Nephron progenitor cell (in vitro differentiated cells): ENCODE measurements at places on chromosomes 4 and X.

GRCh38 chr4:128517739-128518510, 230.3 kb upstream of the PGRMC2 start:
- DNase-seq, result peak; percentile 17

DNA sequence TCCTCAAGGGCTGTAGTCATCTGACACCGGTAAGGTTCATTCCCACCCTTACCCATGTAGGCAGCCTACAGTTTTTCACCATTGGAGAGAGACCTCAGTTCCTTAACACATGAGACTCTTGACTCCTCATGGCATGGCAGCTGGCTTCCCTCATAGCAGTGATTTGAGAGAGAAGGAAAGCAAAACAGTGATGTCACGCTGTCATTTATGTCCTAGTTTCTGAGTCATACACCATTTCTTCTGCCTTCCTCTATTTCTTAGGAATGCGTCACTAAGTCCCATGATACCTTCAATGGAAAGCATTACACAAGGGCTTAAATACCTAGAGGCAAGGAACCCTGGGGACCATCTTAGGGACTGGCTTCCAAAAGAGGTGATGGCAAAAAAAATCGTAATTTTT, 226.1 kb downstream of the SPCS3 start:
- no peak for DNase-seq

DNA sequence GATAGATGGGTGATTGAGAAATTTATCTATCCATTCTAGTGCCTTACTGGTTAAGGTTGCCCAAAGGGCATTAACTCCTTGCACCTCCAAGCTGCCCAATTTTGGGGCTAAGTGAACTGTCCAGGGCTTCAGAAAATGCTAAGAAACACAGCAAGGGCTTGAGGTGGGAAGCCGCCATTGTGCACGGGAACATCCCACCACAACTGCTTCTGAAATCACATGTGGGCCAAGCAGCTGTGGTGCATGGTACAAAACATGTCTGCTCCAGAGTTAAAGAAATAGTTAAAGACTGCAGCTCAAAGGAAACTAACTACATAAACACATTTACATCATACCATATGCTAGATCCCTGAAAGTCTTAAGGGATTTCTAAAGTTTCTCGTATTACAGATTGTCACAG, 144.3 kb upstream of the NDST3 start:
- DNase-seq, result no peak

GRCh38 chr4:52883183-52883621, 21.1 kb downstream of the RASL11B start:
- DNase-seq, result no peak

DNA sequence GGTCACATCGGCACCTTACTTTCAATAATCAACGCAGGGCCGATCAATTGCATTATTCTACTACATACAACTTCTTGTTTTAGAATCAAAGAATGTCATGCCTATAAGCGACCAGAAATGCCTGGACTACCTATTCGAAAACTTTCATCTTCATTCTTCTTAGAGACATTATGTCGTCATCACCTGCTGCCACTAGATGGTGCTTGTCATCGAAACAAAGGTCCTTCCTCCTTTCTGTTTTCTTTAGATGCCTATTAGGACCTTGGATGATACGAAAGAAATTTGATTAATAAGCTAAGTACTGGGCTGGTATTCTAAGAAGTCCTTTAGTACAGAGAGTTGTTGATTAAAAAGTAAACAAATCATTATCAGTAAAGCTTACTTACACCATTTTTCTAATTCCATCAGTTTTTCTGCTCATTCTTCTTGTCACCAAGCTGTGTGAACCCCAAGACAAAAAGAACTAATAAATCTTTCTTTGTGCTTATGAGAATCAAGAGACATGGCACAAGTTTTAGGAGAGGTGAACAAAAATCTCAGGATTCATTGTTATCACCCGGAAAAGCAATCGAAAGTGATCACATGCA, 154.5 kb upstream of the SLC4A4 start:
- peak; percentile 35 for DNase-seq

DNA sequence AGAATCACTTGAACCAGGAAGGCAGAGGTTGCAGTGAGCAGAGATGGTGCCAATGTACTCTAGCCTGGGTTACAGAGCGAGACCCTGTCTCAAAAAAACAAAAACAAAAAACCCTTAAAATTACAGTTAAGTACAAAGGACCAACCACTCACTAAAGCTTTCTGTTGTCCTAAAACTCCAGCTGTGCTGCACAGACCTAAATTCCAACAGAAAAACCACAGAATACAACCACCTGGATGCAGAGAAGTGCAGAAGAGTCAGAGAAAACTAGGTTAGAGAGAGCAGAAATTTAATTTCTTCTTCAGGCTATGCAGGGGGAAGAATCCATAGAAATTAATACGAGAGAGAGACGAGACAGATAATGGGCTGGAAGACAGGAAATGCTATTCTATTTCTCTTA, 376.8 kb upstream of the CXorf51A start:
- no peak for DNase-seq

DNA sequence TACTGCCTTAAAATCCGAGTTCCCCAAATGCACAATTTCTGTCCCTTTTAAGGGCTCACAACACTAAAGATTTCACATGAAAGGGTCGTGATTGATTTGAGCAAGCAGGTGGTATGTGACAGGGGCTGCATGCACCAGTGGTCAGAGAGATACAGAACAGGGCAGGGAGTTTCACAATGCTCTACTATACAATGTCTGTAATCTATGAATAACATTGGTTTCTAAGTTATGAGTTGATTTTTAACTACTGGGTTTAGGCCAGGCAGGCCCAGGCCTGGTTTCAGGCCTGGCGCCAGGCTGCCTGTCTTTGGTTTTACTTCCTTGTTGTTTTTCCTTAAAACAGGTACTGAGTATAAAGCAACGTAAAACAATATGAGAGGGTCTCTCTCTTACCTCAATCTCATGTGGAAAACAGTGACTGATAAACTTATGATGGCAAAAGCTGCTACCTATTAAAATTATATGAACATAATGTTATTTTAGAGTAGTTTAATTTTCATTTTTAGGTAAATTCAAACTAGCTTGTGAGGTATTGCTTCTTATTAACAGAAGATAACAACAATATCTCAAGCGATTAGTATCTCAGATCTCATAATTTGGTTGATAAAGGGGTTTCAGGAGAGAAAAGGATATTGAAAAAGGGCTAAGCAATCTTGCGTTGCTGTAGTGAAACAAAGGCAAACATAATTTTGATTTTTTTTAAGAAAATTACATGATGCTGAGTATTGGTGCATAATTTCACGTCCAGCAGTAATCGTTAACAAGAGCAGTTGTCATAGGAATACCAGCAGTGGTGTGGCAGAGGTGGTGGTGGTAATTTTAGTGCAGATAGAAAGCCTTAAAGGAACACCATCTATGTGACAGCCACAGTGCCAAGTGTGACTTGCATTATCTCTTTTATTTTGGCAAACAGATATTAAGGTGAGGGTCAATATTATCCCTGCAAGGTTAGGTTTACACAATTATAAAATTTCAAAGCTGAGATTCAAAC, 944.4 kb upstream of the GRID2 start:
- no peak for DNase-seq

GRCh38 chrX:129688097-129688496, 33.3 kb upstream of the APLN start:
- DNase-seq, result no peak

DNA sequence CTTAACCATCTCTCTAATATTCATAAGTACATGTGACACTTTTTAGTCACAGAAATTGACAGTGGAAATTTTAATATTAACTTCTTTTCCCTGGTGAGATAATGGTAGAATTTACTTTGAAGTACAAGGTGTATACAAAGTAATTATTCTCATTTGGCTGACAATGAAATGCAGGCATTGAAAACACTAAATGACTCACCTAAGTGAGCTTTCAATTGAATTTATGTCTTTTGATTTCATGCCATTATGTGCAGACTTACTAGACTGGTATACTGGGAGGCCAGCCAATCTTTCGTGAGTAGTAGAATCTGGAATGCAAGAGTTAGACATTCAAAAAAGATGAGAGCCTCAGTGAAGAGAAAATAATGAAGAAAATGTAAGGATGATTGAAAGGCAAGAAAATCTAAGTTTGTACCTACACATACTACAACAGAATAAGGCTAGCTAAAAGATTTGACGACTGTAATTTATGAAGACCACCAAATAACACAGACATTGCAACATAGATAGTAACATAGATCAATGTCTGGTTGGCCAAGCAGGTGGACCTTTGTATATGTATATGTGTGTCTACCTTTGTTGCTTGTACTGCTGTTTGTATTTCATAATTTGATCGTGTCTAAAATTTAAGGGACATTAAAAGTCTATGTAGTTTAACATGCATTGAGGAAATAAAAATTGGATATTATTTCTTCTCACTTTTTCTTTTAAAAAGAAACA, 459.7 kb downstream of the IL15 start:
- DNase-seq, result no peak

GRCh38 chr4:130203571-130203970, 1107.6 kb downstream of the C4orf33 start:
- DNase-seq, result no peak

- no peak for DNase-seq
Observed at GRCh38 chr4:154467886-154468285, 23.7 kb downstream of the DCHS2 start.

DNA sequence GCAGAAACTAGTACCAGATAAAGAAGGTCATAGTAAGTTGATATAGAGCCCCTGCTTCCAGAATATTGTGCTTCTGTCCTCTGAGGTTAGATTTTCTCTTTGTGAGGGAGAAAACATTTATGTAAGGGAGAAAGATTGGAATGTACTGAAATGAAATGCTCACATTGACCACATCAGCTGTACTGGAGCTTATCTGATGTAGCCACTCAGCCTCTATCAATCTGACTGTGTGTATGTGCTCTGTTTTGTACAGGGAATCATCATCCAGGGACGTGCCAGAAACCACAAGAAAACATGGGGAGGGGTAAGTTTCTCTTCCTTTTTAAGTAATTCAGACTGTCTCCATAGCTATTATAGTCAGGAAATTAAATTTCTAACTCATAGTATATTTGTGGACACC, 56.8 kb downstream of the PRRG1 start:
- DNase-seq, result no peak

DNA sequence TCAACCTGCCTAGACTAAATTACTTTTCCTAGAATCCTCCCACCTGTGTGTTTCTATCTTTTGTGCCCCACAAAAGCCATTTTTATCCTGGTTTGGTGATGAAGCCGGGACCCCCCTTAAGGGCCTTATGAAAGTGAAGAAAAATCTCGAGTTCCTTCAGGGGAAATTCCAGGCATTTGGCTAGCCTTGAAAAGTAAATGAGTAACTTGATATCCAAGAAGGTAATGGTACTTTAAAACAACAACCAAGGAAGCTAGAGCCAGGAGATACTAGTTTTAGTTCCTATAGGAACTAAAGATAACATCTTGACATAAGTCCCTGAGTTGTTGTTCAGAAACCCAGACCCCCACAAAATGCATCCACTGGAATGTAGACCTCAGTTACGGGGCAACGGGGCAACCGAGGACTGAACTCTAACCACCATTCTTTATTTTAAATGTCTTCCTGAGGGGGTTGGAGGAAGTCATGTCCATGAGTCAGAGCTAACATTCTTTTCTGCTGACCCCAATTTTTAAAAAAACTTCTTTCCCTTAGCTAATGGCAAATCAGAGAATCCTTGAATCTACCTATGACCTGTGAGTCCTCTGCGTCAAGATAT, 73.9 kb downstream of the VCX3A start:
- DNase-seq, result no peak

DNA sequence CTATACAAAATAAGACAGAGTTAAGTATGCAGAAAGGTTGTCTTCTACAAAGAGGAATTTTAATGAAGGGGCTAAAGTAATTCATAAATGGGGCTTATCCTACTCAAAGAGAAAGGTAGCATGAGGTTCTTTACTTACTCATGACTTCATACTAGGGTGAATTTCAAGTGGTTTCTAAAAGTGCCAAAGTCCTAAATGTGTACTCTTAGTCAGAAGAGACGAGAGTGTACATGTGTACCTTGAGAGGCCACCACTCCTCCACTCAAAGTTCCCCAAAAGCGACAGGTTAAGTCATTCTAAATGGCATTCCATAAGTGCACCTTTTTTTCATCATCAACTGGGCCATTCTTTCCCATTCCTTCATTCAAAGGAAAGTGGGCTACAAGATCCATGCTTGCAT, 21.9 kb downstream of the EDA2R start:
- DNase-seq, result no peak

DNA sequence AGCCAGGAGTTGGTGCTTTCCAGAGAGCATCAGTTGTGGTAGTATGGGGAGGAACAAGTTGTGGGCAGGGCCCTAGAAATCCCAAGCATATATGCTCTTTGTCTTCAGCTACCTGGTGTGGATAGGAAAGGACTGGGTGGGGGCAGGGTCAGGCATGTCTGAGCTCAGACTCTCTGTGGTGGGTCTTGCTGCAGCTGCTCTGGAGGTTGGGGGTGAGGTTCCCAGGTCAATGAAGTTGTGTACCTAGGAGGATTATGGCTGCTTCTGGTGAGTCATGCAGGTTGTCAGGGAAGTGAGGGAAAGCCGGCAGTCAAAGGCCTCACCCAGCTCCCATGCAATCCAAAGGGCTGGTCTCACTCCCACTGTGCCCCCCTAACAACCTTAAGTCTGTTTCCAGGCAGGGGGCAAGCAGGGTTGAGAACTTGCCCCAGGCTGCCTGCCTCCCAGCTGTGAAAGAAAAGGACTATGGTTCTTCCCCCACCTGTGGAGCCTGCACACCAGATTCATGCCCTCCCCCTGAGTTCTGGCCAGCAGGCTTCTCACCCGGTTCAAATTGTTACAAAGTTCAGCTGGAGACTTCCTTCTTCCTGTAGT, 30.4 kb upstream of the QRFPR start:
- DNase-seq, result no peak

DNA sequence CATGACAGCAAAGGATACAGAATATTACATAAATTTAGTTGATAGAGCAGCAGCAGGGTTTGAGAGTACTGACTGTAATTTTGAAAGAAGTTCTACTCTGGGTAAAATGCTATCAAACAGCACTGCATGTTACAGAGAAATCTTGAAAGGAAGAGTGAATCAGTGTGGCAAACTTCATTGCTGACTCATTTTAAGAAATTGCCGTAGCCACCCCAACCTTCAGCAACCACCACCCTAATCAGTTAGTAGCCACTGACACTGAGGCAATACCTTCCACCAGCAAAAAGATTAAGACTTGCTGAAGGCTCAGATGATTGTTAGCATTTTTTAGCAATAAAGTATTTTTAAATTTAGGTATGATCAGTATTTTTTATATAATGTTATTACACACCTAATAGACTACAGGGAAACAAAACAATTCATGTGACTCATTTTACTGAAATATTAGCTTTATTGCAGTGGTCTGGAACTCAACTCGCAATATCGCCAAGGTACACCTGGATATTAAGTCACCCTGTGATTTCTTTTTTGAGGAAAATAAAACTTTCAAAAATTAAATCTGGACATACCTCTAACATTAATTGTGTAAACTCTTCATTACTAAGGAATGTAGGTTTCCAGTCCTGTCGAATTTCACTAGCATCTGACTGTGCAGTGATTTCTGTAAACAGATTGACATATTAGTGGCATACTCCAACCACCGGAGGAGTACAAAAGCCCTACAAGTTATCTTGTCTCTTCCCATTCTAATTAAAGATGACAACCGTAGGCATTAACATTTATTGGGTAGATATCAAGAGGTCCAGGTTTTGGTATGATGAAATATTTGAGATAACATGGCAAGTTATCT, 71.1 kb downstream of the CLOCK start:
- DNase-seq, result no peak
